ENCODE measurements at places on chromosomes 12 and 14. TPM values are rescaled to one million over a fixed set of nuclear protein-coding genes. Genes with fewer than 3 reads are reported as not detected.

Gene DNAJC22
- total RNA-seq, result 1.6 TPM

Gene NXPH4
- total RNA-seq, result 2.4 TPM

Gene AQP6
- total RNA-seq, result not detected

Gene BHLHE41
- 9.2 TPM for total RNA-seq

Gene PRH2
- not detected for total RNA-seq

Gene SLC35F4
- not detected for total RNA-seq

Gene PIP4K2C
- total RNA-seq, result 12.4 TPM

Measured in fibroblast of the aortic adventitia (primary cell).